Uterus (tissue), 4 donors: ENCODE measurements at places on chromosomes 11 and 22. TPM values are rescaled to one million over a fixed set of nuclear protein-coding genes. Genes with fewer than 3 reads are reported as not detected.

DNA sequence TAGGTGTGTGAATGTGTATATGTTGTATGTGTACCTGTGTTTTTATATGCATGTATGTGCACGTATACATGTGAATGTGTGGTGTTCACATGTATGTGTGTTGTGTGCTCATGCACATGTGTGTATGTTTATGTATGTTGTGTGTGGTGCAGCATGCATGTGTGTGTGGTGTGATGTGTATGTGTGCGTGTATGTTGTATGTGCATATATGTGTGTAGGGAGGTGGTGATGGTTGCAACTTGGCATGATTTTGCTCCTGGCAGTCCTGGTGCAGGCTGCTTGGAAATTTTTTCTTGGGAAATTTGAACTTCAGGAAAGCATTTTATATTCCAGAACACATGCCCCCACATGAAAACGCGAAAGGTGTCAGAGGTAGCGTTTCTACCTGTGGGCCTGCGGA is 1177.8 kb downstream of the TBC1D22A start:
- H3K4me3 ChIP-seq, result no peak overlapping the region
- H3K27me3 ChIP-seq, result no peaks in the 10 kb centered on the region
- no peak for DNase-seq
- H3K4me1 ChIP-seq, result no peaks in the 10 kb centered on the region

The SYT9 gene
- total RNA-seq, result 0.29 TPM

DNA sequence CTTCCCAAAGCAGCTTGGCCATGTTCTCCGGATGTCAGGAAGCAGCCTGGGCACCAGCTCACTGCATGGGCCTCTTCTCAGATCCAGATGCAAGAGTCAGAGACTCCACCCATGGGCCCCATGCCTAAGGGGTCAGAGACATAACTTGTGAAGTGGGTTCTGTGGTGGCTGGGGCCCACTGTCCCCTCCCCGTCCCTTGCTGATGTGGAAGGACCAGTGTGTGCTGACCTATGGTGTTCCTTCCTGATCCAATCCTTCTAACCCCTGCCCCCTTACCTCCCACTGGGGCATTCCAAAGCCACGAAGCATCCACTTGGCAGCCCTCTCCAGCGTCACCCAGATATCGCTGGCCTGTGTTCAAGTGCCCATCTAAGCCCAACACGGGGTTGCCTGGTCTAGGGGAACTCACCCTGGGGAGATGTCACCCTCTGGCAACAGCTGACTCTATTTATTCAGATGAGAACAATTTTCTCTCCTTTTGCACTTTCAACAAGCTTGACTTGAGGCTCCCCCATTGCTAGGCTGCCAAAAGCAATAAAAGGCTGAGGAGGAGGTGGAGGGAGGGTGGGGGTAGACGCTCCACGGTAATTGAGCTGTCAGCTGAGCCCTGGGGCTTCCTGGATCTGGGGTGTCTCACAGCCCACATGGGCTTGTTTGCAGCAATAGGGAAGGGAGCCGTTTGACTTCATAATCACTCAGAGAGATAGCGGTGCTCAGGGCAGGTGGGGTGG is 158.5 kb downstream of the ADAMTS15 start:
- no peaks in the 10 kb centered on the region for H3K36me3 ChIP-seq
- H3K27ac ChIP-seq, result peak overlapping the region; percentile 75
- H3K27me3 ChIP-seq, result no peaks in the 10 kb centered on the region

The YAP1 gene
- 210 TPM for total RNA-seq

The PANX2 gene
- not detected for total RNA-seq

GRCh38 chr11:57466680-57467079 is 6.4 kb downstream of the RTN4RL2 start:
- DNase-seq, result no peak
- H3K27ac ChIP-seq, result no peak overlapping the region
- H3K4me3 ChIP-seq, result no peak overlapping the region
- H3K4me1 ChIP-seq, result no peaks in the 10 kb centered on the region
